ENCODE measurements at places on chromosomes 12 and 14. TPM values are rescaled to one million over a fixed set of nuclear protein-coding genes. Genes with fewer than 3 reads are reported as not detected.

DNA sequence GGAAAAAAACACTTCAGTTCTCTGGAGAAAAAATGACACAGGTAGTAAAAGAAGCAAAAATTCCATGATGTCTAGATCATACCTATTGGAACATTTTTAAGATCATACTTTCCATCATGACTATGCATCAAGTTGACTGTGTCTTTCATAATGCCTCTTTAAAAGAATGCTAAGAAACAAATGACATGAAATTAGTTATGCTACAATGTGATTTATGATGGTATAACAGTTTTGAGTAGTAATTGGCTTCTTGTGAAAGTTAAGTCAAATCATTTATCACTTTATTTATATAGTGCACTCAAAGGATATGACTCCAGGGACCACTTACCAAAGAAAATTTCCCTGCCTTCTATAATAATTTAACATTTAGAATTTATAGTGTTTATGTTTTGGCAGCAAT, 28.5 kb downstream of the RASSF9 start:
- H3K27me3 ChIP-seq: no peaks in the 10 kb centered on the region
- no peak overlapping the region for H3K27ac ChIP-seq
- no peaks in the 10 kb centered on the region for H3K4me1 ChIP-seq

FAM222A gene
- 7.2 TPM for total RNA-seq

LBHD2 gene
- total RNA-seq: 0.72 TPM

DNA sequence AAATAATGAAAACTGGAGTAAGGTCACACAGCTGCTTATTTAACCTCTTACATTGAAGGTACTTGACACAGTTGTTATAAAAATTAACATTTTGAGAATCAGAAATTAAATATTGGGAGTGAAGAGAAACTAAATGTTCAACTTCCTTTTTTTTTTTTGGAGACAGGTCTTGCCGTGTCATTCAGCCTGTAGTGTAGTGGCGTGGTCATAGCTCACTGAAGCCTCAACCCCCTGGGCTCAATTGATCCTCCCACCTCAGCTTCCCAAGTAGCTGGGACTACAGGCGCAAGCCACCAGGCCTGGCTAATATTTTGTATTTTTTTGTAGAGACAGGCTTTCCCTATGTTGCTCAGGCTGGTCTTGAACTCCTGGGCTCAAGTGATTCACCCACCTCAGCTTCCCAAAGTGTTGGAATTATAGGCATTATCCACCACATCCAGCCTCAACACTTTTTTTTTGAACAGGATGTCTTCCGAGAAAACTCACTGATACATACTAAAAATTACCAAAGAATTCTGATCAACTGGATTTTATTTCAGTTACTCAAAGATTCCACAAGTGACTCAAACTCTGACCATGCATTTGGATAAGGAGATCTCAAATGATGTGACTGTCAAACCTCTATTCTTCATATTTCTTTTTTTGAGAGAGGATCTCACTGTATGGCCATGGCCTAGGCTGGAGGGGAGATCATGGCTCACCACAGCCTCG, 35.4 kb downstream of the SGPP1 start:
- no peak overlapping the region for H3K27ac ChIP-seq
- H3K36me3 ChIP-seq: no peaks in the 10 kb centered on the region
- no peaks in the 10 kb centered on the region for H3K27me3 ChIP-seq

SMCO2 gene
- total RNA-seq: not detected

DNA sequence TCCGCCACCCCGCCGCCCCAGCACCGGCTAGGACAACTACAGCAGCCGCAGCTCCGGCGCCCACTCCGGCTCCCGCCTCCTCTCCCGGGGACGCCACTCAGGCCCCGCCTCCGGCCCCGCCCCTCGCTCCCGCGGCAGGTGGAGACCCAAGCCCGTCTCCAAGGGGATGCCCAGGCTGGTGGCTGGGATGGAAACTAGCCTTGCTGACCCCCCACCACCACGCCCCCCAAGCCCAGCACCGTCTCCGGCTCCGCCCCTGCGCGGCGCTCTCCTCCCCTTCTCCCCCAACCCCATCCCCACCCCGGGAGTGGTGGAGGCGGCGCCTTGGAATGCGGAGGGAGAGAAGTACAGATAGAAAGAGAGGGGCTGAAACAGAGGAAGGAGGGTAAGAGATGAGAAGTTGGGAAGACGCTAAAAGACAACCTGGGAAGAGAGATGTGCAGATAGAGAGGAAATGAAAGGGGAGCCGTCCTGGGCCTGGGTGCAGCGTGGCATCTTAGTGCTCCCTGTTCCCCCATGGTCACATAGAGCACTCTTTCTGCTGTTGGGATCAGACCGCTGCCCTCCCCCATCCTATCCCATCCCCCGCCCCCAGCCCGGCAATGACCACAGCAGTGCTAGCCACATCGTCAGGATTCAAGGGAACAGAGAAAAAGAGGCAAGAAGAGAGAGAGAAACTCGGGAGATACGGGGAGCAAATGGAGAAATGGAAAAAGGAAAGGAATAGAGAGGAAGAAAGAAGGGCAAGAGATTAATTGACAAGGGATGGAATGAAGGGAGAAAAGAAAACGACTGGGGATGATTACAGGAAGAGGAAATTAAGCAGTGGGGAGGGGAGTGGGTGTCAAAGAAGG, at the start of gene ITGA7:
TSS of gene ITGA7 (minus strand) at position 64 of the 854 bp plus-strand sequence. CDS start 222 bp downstream, outside the sequence.
- H3K27ac ChIP-seq: no peak within 1 kb of the TSS
- DNase-seq: no peak
- no peaks in the 10 kb centered on the region for H3K36me3 ChIP-seq

- no peaks in the 10 kb centered on the region for H3K36me3 ChIP-seq
- H3K27ac ChIP-seq: no peak overlapping the region
- no peak for DNase-seq
- H3K27me3 ChIP-seq: no peaks in the 10 kb centered on the region
- H3K4me1 ChIP-seq: no peaks in the 10 kb centered on the region
- no peak overlapping the region for H3K4me3 ChIP-seq
Observed at GRCh38 chr14:78197051-78197450, 26.9 kb downstream of the NRXN3 start.

- H3K27ac ChIP-seq: no peak overlapping the region
- H3K4me1 ChIP-seq: peaks cover 13% of the 10 kb centered on the region
- no peaks in the 10 kb centered on the region for H3K36me3 ChIP-seq
- H3K4me3 ChIP-seq: no peak overlapping the region
- DNase-seq: peak; percentile 16
Observed at GRCh38 chr14:71372411-71372838, 465.2 kb downstream of the PCNX1 start.

- no peaks in the 10 kb centered on the region for H3K4me1 ChIP-seq
- no peaks in the 10 kb centered on the region for H3K36me3 ChIP-seq
- no peak overlapping the region for H3K4me3 ChIP-seq
- no peak overlapping the region for H3K27ac ChIP-seq
- H3K27me3 ChIP-seq: no peaks in the 10 kb centered on the region
Observed at GRCh38 chr12:8664228-8664913, 1.7 kb upstream of the MFAP5 start.

- no peak overlapping the region for H3K27ac ChIP-seq
- no peak for DNase-seq
- H3K36me3 ChIP-seq: no peaks in the 10 kb centered on the region
- no peak overlapping the region for H3K4me3 ChIP-seq
- H3K4me1 ChIP-seq: no peaks in the 10 kb centered on the region
Observed at GRCh38 chr12:2642896-2643425, 151.8 kb upstream of the FKBP4 start.

ALDH6A1 gene
- 49.9 TPM for total RNA-seq

VWF gene
- total RNA-seq: 0.22 TPM

GRCh38 chr14:73888460-73888725, 1.7 kb downstream of the ZNF410 start:
- peaks cover 35% of the 10 kb centered on the region for H3K4me1 ChIP-seq
- DNase-seq: no peak
- H3K27ac ChIP-seq: peak overlapping the region; percentile 88
- peaks cover 9% of the 10 kb centered on the region for H3K36me3 ChIP-seq
- H3K4me3 ChIP-seq: peak overlapping the region; percentile 65
- no peaks in the 10 kb centered on the region for H3K27me3 ChIP-seq

DNA sequence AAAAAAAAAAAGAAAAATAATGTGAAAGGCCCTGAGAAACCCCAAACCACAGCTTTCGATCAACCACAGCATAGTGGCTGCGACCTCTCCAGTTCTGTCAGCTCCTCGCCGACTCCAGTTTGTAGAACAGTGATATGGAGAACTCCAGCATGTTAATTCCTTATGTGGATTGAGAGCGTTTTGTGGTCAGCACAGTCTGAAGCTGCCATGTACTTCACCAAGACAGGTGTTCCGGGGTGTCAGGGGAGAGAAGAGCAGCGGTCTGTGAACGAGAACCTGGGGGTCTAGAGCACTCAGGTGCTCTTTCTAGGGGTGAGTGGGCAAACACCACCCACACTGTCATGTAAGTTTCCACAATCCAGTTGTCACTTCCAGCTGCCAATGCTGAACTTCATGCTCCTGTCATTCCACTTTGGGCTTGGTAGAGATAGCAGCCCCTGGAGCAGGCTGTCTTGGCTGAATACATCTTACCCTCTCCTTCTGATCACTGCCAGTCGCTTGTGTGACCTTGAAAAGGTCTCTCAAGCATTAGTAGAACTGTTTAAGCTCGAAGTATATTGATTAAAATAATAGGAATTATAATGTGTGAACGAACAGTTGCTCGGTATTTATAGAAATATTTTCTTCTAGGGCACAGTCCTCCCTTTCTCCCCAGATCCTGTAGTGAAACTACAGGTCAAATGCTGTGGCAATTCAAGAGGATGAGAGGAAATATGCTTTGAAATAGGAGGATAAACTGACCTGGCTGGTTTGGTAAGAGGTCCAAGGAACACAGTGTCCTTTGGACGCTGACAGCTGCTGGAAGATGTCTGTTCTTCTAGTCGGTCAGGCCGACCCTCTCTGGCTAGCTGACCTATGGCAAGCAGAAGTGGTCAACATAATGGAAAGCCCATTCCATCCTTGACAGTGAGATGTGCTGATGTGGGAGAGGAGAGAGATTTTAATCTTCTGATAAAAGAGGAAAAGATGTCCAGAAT, 15.7 kb upstream of the MAX start:
- H3K4me3 ChIP-seq: no peak overlapping the region
- H3K4me1 ChIP-seq: no peaks in the 10 kb centered on the region
- DNase-seq: no peak
- H3K27ac ChIP-seq: no peak overlapping the region
- H3K36me3 ChIP-seq: no peaks in the 10 kb centered on the region
- H3K27me3 ChIP-seq: no peaks in the 10 kb centered on the region

DNA sequence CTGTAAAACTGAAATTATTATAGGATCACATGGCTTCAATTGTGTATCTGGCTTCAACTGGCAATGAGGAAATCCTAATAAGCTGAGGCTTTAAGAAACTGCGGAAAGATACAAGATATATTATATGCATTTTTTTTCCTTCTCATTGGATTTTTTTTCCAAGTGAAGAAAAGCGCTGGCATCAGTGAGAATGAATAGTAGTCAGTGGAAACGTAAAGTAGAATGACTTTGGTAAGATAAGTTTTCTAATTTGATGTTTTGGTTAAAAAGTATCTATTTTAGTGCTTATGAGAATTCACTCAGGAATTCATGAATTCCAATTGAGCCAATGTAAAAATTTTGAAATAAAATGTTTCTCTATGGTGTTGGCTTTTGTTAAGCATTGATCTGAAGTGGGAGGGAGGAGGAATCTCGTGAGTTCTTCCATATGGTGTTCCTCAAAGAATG, 173.5 kb upstream of the FRMD6 start:
- H3K4me1 ChIP-seq: no peaks in the 10 kb centered on the region
- no peak overlapping the region for H3K27ac ChIP-seq
- H3K27me3 ChIP-seq: peaks cover 1% of the 10 kb centered on the region
- no peaks in the 10 kb centered on the region for H3K36me3 ChIP-seq
- H3K4me3 ChIP-seq: no peak overlapping the region

GRCh38 chr14:26773906-26774593, 176.2 kb upstream of the NOVA1 start:
- DNase-seq: no peak
- no peaks in the 10 kb centered on the region for H3K4me1 ChIP-seq
- H3K36me3 ChIP-seq: no peaks in the 10 kb centered on the region
- H3K4me3 ChIP-seq: no peak overlapping the region
- no peaks in the 10 kb centered on the region for H3K27me3 ChIP-seq
- no peak overlapping the region for H3K27ac ChIP-seq

TC2N gene
- total RNA-seq: not detected

- peaks cover 3% of the 10 kb centered on the region for H3K27me3 ChIP-seq
- DNase-seq: no peak
- H3K36me3 ChIP-seq: no peaks in the 10 kb centered on the region
- no peak overlapping the region for H3K4me3 ChIP-seq
- H3K27ac ChIP-seq: no peak overlapping the region
- H3K4me1 ChIP-seq: no peaks in the 10 kb centered on the region
Observed at GRCh38 chr12:104686196-104686595, 229.4 kb downstream of the CHST11 start.

GRCh38 chr12:52796839-52797528, 1.1 kb upstream of the KRT3 start:
- no peak overlapping the region for H3K27ac ChIP-seq
- H3K4me3 ChIP-seq: no peak overlapping the region
- no peaks in the 10 kb centered on the region for H3K4me1 ChIP-seq
- no peaks in the 10 kb centered on the region for H3K36me3 ChIP-seq
- H3K27me3 ChIP-seq: peaks cover 13% of the 10 kb centered on the region

DNA sequence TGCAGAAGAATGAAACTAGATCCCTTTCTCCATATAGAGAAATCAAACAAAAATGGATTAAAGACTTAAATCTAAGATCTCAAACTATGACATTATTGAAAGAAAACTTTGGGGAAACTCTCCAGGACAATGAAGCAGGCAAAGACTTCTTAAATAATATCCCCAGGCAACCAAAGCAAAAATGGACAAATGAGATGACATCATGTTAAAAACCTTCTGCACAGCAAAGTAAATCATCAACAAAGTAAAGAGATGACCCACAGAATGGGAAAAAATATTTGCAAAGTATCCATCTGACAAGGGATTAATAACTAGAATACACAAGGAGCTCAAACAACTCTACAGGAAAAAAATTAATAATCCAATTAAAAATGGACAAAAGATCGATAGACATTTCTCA, 101.0 kb downstream of the RALGAPA1 start:
- H3K27me3 ChIP-seq: no peaks in the 10 kb centered on the region
- no peaks in the 10 kb centered on the region for H3K4me1 ChIP-seq
- no peak for DNase-seq
- no peak overlapping the region for H3K4me3 ChIP-seq
- H3K36me3 ChIP-seq: peaks cover 52% of the 10 kb centered on the region

- H3K4me1 ChIP-seq: no peaks in the 10 kb centered on the region
- no peak overlapping the region for H3K27ac ChIP-seq
- no peak for DNase-seq
- no peak overlapping the region for H3K4me3 ChIP-seq
- no peaks in the 10 kb centered on the region for H3K27me3 ChIP-seq
- H3K36me3 ChIP-seq: peaks cover 2% of the 10 kb centered on the region
Observed at GRCh38 chr12:49792976-49793580, 35.1 kb downstream of the NCKAP5L start.

- no peaks in the 10 kb centered on the region for H3K27me3 ChIP-seq
- H3K4me3 ChIP-seq: no peak overlapping the region
- H3K27ac ChIP-seq: peak overlapping the region; percentile 66
- no peak for DNase-seq
- H3K36me3 ChIP-seq: no peaks in the 10 kb centered on the region
Observed at GRCh38 chr14:73761618-73762355, 47.6 kb upstream of the PNMA1 start.

- no peaks in the 10 kb centered on the region for H3K36me3 ChIP-seq
- no peak overlapping the region for H3K27ac ChIP-seq
- no peak for DNase-seq
- no peaks in the 10 kb centered on the region for H3K4me1 ChIP-seq
- H3K4me3 ChIP-seq: no peak overlapping the region
Observed at GRCh38 chr14:65821224-65821753, 408.8 kb downstream of the FUT8 start.

GRCh38 chr12:130053651-130054069, 108.6 kb upstream of the FZD10 start:
- H3K27me3 ChIP-seq: peaks cover 6% of the 10 kb centered on the region
- no peak overlapping the region for H3K4me3 ChIP-seq
- no peaks in the 10 kb centered on the region for H3K4me1 ChIP-seq

Measured in HepG2 (cell line).